Activated CD8-positive, alpha-beta memory T cell treated with anti-CD3 and anti-CD28 coated beads for 4 hours (primary cell): ENCODE measurements at places on chromosomes 6 and 20.

GRCh38 chr20:15643713-15644112 is 929.5 kb downstream of the KIF16B start:
- no peak for DNase-seq

DNA sequence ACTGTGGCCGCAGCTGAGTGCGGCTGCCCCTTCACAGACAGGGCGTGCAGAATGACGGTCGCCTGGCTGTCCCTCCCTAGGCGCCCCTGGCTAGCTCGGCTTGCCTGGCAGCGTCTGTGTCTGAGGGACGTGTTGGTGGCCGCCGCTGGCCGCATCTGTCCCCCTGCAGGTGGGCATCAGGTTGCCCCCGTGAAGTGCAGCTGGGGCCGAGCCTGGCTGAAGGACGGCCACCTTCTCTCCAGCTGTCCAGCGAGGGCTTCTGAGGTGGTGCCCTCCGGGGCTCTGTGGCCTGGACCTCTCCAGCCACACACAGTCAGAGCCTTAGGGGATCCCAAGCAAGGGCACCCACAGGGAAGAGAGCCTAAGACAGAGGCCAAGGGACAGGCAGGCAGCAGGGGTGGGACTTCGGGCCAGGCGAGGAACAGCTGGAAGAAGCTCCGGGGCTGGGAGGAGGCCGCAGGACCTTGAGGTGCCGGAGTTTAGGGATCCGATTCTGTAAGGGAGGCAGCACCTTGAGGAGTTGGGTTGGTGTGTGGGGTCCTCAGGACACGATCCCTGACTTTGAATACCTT is 89.0 kb upstream of the EPB41L1 start:
- no peak for DNase-seq

DNA sequence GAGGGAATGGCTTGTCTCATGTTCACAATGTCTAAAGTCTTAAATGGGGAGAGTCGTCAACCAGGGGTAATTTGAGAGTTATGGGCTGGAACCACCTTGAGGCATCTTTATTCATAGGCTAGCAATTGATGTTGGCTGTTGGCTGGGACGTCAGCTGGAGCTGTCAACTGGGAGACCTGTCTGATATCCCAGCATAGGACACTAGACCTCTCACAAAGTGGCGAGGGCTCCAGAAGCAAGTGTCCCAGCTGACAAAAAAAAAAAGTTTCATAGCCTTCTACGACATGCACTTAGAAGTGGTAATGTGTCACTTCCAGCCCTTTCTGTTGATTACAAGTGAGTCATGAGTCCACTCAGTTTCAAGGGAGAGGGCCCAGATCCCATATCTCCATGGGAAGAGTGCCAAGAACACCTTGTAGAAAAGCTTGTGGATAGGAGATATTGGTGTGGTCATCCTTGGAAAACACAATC is 278.0 kb downstream of the ESR1 start:
- DNase-seq: no peak

GRCh38 chr20:47929368-47930115 is 144.3 kb upstream of the SULF2 start:
- DNase-seq: no peak

GRCh38 chr6:29631860-29632731 is 887 bp downstream of the GABBR1 start:
- peak; percentile 36 for DNase-seq

GRCh38 chr6:163814494-163815364 is 400.2 kb downstream of the QKI start:
- DNase-seq: no peak

DNA sequence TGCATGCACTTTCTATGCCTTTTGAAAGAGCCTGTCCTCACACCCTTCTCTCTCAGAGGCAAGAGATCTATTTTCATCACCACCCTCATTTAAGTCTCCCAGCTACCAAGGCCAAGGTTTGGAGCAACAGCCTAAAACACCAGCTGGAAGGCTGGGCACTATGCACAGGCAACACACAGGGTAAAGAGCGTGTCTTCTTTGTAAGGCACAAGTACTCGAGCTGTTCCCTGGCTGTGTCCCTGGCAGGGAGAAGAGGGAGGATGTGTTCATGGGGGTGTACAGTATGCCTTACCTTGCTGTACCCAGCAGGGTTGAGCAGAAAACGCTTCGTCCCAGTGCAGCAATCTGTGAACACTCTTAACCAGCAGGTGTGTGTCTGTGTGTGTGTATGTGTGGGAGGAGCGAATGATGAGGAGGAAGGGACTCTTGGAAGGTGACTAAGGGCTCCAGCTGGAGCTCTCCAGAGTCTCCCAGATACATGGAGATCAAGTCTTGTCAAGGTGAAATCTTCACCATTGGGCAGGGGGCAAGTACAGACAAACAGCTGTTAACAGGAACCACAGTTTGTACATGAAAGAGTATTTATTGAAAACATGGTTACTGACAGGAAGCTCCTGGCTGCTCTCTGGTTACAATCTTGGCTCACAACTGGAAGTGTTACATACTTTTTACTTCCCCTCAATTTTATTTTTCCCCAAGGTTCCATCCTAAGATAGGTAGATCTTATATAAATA is 40.8 kb downstream of the ELMO2 start:
- DNase-seq: no peak

DNA sequence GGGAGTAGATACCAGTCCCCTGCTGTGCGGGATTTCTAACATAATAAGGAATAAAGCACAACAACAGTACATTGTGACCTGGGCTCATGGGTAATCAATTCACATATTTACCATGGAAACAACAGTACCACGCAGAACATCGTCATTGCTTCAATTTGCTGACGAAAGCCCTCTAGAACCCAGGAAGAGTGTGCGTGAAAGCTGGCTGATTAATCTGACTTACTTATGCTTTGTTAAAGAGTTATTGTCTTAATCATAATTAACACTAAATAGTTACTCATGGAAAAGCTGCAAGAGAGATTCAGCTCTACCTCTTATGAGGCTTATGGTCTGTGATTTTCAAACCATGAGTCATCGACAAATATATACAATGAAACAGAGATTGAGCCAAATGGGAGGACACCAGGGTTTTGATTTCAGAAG is 644.3 kb upstream of the AGPAT4 start:
- DNase-seq: no peak

GRCh38 chr6:37244430-37245310 is 12.9 kb upstream of the TBC1D22B start:
- no peak for DNase-seq

- DNase-seq: no peak
Measured at GRCh38 chr20:33178726-33179125, 10.8 kb downstream of the BPIFA2 start.

DNA sequence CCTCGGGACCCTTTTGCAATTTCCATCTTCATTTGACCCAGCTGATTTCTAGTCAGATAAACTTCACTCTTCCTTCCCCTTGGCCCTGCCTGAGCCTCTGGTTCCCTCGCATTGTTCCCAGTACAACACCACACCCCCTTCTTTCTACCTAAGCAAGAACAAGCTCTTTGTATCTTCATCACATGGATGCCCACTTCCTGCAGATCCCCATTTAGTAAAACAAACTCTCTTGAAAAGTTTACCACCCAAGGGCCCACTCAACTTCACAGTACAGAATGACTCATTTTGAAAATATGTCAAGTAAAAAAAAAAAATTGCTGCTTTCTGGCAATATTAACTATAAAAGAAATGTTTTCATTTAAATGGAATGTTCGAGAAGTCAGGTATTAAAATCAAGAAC is 5.2 kb downstream of the FAXC start:
- no peak for DNase-seq

DNA sequence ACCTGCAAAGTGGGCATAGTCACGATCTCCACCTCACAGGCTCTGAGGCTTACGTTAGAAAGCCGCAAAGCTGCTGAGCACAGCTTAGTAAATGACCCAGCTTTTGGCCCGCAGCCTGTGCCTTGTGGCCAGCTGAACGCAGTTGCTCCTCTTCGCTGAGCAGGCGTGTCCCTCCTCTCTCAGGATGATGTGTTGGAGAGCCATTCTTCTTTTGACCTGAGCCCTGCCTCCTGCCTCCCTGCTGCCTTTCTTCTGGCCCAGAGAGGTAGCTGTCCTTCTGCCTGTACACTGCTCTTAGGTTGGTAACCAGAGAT is 47.6 kb upstream of the MYL9 start:
- DNase-seq: no peak

DNA sequence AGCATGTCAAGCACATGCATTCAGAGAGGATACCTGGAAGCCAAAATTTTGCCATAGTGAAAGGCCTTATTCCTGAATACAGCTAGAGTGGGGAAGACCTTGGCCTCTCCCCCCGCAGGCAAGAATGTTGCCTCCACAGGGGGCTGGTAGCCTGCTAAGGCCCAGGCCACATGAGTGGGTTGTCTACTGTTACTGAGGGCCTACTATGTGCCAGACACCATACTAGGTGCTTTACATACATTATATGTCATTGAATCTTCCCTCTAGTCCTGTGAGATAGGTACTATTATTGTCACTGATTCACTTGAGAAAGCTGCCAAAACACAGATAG is 642 bp upstream of the PI16 start:
- no peak for DNase-seq

DNA sequence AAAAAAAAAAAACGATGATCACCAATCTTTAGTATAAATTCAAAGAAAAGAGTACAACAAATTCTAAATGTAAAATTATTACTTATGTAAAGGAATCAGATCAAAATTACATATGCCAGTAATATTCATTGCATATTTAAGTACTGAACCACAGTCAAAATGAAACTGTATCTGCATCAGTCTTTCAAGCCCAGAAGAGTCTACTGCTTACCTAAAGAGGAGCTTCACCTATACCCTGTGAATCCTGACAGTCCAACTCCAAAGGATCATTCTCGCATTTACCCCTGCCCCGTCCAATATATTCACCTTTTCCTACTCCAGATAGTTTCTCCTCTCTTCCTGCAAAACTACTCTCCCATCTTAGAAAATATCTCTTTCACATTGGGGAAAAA is 9.2 kb downstream of the ATG5 start:
- DNase-seq: no peak

- no peak for DNase-seq
Measured at GRCh38 chr6:117229870-117230269, 35.5 kb upstream of the VGLL2 start.

GRCh38 chr6:37279366-37280134 is 21.6 kb upstream of the TMEM217 start:
- no peak for DNase-seq

- DNase-seq: no peak
Measured at GRCh38 chr20:23484081-23484480, 6.8 kb upstream of the CST8 start.

- DNase-seq: no peak
Measured at GRCh38 chr20:25085756-25086495, 4.0 kb upstream of the VSX1 start.

DNA sequence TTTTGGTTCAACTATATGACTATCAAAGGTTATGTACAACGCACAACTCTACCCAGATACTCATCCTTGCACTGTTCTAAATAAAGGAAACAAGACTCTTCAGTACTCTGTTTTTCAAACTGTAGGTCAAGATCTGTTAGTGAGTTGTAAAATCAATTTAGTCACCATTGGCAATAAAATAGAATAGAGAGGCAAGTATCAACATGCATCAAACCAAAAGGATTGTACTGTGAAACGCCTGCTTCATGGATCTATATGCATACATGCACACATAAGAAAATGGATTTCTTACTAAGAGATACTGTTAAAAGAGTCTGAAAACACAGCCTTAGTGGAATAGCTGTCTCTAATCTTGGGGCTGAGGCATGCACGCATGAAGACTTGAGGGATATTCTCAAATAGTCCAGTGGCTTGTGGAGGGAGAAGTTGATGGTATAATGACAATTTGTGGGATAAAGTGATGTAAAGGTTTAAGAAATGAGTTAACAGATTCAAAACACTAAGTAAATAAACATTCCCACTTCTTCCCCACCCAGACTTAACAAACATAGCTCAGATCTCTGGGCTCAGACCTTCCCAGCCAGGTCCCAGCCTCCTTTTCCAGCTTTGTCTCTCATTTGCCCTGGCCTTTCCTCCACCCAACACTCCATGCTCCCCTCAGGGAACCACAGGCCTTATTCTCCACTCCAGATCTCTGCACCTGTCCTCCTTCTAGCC is 10.7 kb upstream of the LZTS3 start:
- no peak for DNase-seq

DNA sequence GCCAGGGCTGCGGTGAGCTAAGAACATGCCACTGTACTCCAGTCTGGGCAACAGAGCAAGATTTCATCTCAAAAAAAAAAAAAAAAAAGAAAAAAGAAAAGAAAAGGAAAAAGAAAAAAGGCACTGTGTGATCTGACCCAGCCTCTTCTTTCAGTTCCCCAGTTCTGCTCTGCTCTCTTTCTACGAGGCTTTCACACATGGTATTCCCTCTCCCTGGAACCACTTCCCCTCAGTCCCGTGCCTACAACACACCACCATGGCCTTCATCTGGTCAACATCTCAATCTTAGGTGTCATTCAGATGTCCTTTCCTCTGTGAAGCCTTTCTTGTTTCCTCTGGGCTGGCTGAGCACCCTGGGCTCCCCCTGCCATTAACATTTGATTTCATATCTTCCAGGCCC is 2.3 kb upstream of the DSN1 start:
- DNase-seq: no peak

- no peak for DNase-seq
Measured at GRCh38 chr6:111523484-111524167, 40.6 kb upstream of the REV3L start.

DNA sequence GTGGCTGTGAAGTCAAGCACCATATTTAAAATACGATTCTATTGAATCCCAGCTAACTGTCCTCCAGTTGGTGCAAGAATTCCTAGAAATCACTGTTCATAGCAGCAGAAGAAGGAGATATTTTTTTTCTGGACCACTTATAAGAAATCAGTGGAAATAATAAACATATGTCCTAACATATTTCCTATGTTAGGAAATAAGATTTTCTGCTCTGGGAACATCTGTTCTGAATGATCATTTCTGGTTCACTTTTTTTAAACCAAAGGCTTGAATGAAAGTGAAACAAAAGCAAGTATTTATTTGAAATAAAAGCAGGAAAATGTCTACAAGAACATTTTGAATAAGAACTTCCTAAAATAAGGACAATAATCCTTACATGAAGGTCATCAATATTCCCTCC is 138.9 kb upstream of the RALGAPA2 start:
- DNase-seq: no peak

DNA sequence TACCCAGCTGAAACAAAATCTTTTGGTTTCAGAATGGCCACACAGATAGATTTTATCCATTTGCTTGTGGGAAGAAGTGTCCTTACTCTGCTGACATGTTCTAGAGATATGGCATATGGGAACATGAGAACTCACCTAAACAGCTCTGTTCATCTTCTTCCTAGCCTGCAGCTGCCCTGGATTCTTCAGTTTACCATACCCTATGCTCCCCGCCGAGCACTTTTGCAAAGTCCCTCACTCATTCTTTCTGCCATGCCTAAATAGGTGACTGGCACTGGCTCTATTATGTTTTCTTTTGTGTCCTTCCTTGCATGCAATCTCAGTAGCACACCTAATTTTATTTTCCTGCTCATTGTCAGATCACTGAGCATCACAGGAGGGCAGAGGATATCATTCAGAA is 293.7 kb upstream of the RSPO3 start:
- no peak for DNase-seq
